Myometrial cell (primary cell): ENCODE measurements at places on chromosomes 13 and 19. TPM values are rescaled to one million over a fixed set of nuclear protein-coding genes. Genes with fewer than 3 reads are reported as not detected.

The ZNF345 gene
- total RNA-seq = 0.53 and 0.58 TPM in 2 replicates

The ARHGEF18 gene
- 40.6 and 48.7 TPM in 2 replicates for total RNA-seq

The PSG11 gene
- total RNA-seq = 0.71 TPM in 1 of 2 replicates, not detected in the other

The SLC6A16 gene
- not detected in 2 replicates for total RNA-seq

The NFIX gene
- 47.6 and 49.4 TPM in 2 replicates for total RNA-seq

The RPS16 gene
- total RNA-seq = 1,567 and 1,902 TPM in 2 replicates

The ATP4B gene
- total RNA-seq = not detected in 2 replicates

The DYRK1B gene
- total RNA-seq = 14.5 and 15.3 TPM in 2 replicates

The MEIOSIN gene
- total RNA-seq = not detected in 2 replicates

The ZNF571 gene
- total RNA-seq = 0.86 and 0.89 TPM in 2 replicates

The LDLR gene
- 327 and 357 TPM in 2 replicates for total RNA-seq

The ZNF296 gene
- total RNA-seq = 1.9 TPM in 1 of 2 replicates, not detected in the other

The NUDT19 gene
- 10.1 and 11.2 TPM in 2 replicates for total RNA-seq

The TPTE2 gene
- not detected in 2 replicates for total RNA-seq

The ATP4A gene
- total RNA-seq = not detected in 2 replicates

The THAP8 gene
- 8.4 and 9.0 TPM in 2 replicates for total RNA-seq

The SERP2 gene
- 3.9 and 11.2 TPM in 2 replicates for total RNA-seq

The KLK13 gene
- not detected in 2 replicates for total RNA-seq

The NCAN gene
- total RNA-seq = not detected in 2 replicates

The EFNA2 gene
- total RNA-seq = not detected in 2 replicates

The PTH2 gene
- not detected in 2 replicates for total RNA-seq
